ENCODE measurements at places on chromosomes 7 and 10. TPM values are rescaled to one million over a fixed set of nuclear protein-coding genes. Genes with fewer than 3 reads are reported as not detected.

- DNase-seq: no peak
Observed at GRCh38 chr10:35299016-35299415, 37.3 kb upstream of the CCNY start.

DNA sequence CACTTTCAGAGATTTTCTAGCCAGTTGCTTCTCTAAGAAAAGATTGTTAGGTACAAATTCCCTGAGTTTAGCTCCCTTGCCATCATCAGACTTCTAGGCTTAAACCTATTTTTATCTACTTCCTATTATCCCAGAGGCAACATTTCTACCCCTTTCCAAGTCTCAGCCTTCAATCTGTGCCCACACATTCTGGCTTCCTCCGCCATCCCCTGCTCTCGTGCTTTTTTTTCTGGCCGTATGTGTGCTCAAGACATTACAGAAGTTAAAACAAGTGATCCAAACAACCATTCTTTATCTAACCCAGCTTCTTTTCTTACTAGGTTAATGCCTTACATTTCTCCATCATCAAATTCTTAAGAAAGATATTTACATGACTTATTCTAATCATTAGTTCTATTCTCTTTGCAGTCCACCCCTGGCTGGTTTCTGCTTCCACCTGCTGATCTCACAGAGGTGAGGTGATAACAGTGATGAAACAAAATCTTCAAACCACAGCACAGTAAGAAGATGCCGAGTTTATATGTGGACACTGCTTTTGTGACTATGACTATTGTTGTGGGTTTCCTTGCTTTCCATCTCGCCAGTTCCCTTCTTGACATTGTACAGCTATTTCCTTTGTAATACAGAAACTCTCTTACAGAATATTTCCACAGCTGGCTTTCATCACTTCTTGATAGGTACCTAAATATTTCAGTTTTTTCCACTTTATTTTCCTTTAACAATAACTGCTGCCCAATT, 18.3 kb upstream of the CDK6 start:
- DNase-seq: no peak

DNA sequence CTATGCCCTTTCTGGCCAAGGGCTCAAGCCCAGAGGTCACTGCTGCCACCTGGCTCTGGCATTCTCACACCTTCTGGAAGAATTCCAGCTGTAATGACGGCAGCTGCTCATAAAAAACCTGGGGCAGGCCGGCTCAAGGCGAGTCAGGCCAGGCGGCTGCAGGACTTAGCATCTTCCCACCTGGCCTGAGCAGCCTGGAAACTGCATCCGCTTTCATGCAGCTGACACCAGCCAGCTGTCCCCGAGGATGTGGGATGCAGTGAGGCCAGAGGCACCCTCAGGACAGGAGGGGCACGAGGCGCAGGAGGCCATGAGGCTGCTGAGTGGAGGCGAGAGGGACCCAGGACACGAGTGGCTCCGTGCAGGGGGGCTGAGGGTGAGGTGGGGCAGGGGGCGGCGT, 47.5 kb upstream of the ADGRA1 start:
- no peak for DNase-seq

DNA sequence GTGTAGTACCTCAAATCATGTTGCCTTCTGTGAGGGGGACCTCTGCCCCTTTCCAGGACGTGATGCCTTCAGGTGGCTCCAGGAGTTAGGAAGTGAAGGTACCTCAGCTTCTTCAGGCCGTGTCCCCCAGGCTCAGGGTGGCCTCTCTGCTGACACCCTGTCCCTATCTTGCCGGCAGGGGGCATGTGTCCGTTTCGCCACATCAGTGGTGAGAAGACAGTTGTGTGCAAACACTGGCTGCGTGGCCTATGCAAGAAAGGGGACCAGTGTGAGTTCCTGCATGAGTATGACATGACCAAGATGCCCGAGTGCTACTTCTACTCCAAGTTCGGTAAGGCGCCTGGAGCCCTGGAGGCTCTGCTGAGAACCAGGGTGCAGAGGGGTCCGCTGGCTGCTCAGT, 9.2 kb downstream of the CPSF4 start:
- no peak for DNase-seq

GRCh38 chr7:149825567-149826343, 12.4 kb upstream of the ZNF862 start:
- no peak for DNase-seq

GRCh38 chr10:127738512-127739424, 1.8 kb downstream of the FOXI2 start:
- no peak for DNase-seq

GRCh38 chr7:135597926-135598305, 40.2 kb downstream of the NUP205 start:
- no peak for DNase-seq

MAGI2 gene
- total RNA-seq: 0.82 TPM

RASA4B gene
- 4.0 TPM for total RNA-seq

HOXA9 gene
- total RNA-seq: 7.0 TPM

AKR1C4 gene
- not detected for total RNA-seq

MRC1 gene
- not detected for total RNA-seq

GAD2 gene
- total RNA-seq: not detected

ARHGEF5 gene
- total RNA-seq: 0.13 TPM
